Aorta (tissue), 5 donors: ENCODE measurements at places on chromosomes 7 and 10. TPM values are rescaled to one million over a fixed set of nuclear protein-coding genes. Genes with fewer than 3 reads are reported as not detected.

DNA sequence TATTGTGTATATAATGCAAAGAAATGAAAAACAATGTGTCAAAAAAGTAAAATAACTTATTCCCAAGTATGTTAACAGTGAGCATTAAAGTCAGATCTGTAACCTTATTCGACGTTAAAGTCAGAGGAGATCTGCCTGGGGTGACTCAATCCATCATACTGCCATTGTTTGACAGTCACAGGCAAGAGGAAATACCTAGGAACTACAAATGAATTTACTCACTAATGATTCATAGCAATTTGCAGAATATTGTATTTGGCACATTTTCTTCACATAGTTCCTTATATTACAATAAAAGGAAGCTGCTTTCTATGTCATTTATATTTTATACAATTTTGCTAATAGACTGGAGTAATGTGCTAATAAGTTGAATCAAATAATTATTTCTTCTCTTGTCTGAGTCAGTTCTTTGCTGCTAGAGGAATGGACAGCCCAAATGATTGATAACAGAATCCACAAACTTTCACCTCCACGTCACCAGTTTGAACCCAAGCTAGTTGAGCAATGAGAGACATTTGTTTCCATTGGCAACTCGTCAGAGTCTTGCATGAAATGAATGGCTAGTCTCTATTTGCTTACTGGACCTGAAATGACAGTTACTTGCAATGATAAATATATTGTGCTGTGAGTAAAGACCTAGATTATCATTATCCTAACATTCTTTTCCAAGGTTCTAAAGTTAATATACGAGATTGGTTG is 48.5 kb upstream of the TMEM106B start:
- no peaks in the 10 kb centered on the region for H3K36me3 ChIP-seq
- H3K27me3 ChIP-seq, result no peaks in the 10 kb centered on the region
- no peak overlapping the region for H3K4me3 ChIP-seq
- H3K4me1 ChIP-seq, result no peaks in the 10 kb centered on the region

Gene VWDE
- 0.55 TPM for total RNA-seq

- no peaks in the 10 kb centered on the region for H3K36me3 ChIP-seq
- no peaks in the 10 kb centered on the region for H3K27me3 ChIP-seq
- H3K27ac ChIP-seq, result peak overlapping the region; percentile 98
- peak; percentile 53 for DNase-seq
Observed at GRCh38 chr10:50992972-50993766, 81.1 kb upstream of the PRKG1 start.

Gene CCNY
- 95.9 TPM for total RNA-seq

DNA sequence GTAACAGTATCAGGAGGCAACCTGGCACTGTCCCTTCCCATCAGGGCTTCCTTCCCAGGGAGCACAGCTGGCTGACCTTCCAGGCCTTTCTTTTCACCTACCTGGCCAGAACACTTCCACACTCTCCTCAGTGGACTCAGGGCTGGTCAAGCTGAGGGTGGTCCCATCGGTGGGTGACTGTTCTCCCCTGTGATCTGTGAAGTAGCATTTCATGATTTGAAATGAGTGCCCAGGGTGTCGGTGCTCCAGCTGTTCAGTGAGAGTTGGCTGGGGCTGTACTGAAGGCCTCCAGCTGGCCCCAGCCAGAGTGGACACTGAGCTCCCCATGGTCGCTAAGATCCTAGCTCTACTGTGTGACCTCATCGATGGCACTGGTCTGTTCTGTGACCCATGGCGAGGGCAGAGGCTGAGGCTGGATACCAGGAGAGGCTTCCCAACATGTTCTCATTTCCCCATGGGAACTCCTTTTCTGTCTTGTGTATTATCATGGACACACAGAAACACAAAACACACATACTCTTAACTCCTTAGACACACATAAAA is at the start of gene FAM170B:
TSS of gene FAM170B (minus strand) at position 316 of the 543 bp plus-strand sequence. CDS start at position 213, 103 bp downstream.
- H3K27ac ChIP-seq, result no peak within 1 kb of the TSS
- H3K4me1 ChIP-seq, result no peaks in the 10 kb centered on the region
- DNase-seq, result no peak
- no peaks in the 10 kb centered on the region for H3K36me3 ChIP-seq
- H3K27me3 ChIP-seq, result no peaks in the 10 kb centered on the region

GRCh38 chr7:86964973-86965726 is 94.3 kb downstream of the ELAPOR2 start:
- no peak overlapping the region for H3K27ac ChIP-seq
- H3K4me3 ChIP-seq, result no peak overlapping the region
- no peaks in the 10 kb centered on the region for H3K27me3 ChIP-seq
- DNase-seq, result no peak
- H3K4me1 ChIP-seq, result no peaks in the 10 kb centered on the region
